ENCODE measurements at places on chromosomes 2 and 18.

DNA sequence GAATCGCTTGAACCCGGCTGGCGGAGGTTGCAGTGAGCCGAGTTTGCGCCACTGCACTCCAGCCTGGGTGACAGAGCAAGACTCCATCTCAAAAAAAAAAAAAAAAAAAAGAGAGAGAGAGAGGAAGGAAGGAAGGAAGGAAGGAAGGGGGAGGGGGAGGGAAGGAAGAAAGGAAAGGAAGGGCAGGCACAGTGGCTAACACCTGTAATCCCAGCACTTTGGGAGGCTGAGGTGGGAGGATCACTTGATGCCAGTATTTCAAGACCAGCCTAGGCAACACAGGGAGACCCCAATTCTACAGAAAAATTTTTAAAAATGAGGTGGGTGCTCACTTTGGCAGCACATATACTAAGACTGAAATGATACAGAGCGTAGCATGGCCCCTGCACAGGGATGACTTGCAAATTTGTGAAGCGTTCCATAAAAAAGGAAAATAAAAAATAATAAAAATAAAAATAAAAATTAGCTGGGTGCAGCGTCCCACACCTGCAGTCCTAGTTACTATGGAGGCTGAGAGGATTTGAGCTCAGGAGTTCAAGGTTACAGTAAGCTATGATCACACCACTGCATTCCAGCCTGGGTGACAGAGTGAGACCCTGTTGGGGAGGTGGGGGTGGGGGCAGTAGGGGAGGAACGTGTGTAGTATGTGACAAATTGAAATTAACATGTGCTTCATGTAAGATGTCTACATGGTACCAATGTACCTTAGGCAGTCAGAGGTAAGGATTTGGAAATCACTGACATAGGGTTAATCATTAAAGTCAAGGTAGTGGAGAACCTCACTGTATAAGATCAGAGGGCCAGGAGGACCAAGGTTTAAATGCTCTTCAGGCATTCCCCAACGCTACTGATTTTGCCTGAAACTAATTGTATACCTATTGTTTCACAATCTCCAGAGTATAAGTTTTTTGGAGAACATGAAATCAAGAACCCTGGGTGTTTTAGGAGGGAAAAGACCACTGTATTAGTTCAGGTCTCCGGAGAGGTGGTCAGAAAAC lies 1.4 kb downstream of the WDCP start:
- no peak for DNase-seq

DNA sequence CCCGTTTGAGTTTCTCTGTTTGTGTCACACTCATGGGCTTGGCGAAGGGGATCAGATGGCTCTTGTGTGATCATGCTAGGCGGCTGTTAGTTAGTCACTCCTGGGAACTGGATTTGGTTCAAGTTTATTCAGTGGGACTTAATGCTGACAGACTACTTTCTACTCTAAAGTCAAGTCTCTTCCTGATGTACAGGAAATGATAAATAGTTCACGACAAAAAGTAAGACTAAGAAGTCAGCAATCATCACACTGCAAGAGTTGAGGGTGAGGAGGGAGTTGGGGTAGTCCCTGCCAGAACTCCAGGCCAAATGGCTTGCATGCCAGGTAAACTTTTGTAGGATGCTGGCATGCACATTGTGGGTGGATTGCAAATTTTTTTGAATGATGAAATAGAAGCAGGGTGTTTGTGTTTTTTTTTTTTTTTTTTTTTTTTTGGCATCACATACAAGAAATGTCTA lies 25.1 kb upstream of the CCL20 start:
- no peak for DNase-seq

GRCh38 chr18:63553081-63553480 lies 10.9 kb downstream of the SERPINB12 start:
- DNase-seq = no peak

- no peak for DNase-seq
Measured at GRCh38 chr2:75153221-75153620, 46.1 kb downstream of the TACR1 start.
